ENCODE measurements at places on chromosomes 4 and X.

DNA sequence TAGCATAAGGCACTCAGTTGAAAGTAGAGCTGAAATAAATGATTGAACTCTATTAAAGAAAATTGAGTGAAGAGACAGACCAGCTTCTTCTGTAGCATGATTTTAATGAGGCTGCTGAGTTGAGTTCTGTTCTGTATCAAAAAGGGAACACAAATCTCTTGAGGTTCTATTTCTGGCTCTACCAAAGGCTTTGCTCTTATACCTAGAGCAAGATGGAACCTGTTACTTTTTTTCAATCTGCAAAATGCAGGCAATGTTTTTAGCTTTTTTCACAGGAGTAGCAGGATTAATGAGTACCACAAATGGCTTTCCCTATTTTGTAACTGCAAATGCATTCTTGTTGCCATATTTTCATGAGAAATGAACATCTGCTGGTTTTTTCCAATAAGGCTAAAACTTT is 4.2 kb upstream of the ERVMER34-1 start:
- no peak for DNase-seq

DNA sequence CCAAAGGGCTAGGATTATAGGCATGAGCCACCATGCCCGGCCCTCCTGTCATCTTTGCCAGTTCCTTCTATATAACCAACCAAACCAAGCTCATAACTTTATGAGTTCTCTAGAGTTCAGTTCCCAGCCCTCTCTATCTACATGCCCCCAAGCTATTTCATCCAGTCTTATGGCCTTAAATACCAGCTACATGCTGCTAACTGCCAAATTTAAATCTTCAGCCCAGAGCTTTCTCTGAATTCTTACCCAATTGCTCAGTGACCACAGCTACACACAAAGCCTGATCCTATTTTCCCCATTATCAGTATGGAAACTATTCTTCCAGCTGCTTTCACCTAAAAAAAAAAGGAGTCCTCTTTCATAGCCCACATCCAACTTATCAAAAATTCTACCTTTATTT is 23.1 kb downstream of the TMEM184C start:
- no peak for DNase-seq

DNA sequence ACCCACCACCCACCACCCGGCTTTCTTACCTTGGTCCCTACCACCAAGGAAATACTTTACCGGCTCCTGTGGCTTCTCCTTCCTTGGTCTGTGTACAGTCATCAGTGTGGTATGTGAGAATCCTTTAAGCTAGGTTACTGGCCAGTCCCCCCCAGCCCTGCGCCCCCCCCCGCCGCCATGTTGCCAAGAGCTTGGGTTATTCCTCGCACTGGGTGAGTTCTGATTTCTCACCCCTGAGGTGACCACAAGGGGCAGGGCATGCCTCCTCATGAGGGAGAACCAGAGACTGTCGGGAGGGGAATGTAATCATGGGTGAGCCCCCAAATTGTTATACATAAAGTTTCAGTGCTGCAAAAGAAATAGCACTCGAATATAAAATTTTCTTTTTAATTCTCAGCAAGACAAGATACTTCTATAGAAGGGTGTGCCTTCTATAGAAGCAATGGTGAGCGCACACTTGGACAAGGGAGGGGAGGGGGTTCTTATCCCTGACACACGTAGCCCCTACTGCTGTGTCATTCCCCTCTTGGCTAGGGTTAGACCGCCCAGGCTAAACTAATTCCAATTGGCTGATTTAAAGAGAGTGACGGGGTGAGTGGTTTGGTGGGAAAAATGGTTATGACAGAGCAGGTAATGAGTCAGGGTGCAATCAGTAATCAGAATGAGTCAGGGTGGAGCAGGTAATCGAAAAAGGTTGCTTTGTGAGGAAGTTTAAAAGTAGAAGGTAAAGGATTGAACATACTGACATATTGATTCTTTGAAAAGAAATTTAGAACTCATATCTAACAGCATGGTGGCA is 133.2 kb downstream of the KDM6A start:
- DNase-seq: no peak

- DNase-seq: no peak
Measured at GRCh38 chr4:116018831-116019230, 905.4 kb upstream of the NDST4 start.

DNA sequence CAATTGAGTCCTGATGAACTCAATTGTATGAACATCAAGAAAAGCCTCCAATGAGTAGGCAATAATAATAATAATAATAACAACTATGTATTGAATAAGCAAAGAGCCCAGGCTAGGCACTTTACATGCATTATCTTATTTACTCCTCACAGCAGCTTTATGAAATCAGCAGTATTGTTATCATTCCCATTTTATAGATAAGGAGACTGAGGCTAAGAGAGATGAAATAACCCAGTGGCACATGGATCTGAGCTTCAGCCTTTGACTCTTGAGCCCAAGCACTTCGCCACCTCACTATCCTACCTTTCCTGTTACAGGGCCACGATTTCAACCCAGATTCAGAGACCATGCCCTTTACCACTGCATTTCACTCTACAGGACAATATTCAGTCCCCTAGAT is 3.2 kb downstream of the RAB33A start:
- no peak for DNase-seq

DNA sequence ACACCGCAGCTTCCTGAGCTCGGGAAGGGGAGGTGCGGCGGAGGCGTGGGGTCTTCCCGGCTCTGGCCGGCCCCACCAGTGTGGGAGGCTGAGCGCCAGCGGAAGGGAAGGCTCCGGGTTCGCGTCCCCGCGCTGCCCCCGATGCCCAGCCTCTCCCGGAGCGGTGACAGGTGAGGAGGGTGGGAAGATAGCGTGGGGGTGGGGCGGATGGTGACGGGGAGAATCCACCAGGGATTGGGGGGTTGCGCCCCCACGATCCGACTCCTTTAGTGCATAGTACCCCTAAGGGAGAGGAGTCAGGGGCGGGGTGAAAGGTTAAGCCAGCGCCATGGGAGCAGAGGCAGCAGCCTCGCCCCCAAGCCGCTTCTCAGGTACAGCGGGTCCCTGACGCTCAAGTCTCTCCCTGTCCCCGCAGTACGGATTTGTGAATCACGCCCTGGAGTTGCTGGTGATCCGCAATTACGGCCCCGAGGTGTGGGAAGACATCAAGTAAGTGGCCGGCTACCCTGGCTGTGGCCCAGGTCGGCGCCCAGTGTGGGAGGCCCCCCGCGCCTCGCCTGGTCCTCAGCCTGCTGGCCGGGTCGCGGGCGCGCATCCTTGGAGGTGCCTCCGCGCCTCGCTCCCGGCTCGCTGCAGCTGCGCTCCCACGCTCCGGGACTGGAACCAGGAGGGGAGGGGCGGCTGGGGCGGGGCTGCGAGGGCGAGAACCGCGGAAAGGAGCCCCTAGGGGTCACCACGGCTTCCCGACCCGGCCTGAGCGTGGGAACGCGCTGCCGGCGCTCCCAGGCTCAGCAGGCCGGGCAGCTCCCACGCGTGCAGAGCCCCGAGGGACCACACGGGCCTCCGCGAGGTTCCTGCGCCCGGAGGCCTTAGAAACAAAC is 791 bp downstream of the GUCY1B1 start:
- DNase-seq: peak; percentile 6

DNA sequence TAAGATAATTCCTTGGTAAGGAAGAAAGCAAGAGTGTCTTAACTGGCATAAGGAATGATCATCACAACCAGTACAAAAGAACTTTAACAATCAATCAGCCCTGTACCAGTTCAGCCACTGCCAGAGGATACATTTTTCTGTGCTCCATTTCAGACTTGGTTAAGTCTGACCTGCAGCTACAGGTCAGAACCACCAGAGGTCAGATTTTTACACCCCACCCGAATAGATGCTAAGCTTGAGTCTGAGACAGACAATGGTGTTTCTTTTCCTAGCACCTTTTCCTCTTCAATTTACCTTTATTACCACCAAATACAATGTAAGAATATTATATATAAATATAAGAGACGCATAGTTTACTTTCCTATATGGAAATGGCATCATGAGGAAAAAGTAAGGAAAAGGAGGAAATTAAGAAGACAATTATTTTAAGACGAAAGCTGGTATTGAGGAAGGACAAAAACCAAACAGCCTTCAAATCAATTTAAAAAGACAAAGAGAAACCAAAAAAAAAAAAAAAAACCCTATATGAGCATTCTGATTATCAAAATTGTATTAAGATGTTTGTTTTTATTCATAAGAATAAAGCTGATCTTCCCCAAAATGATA is 215.3 kb upstream of the TTC29 start:
- no peak for DNase-seq

DNA sequence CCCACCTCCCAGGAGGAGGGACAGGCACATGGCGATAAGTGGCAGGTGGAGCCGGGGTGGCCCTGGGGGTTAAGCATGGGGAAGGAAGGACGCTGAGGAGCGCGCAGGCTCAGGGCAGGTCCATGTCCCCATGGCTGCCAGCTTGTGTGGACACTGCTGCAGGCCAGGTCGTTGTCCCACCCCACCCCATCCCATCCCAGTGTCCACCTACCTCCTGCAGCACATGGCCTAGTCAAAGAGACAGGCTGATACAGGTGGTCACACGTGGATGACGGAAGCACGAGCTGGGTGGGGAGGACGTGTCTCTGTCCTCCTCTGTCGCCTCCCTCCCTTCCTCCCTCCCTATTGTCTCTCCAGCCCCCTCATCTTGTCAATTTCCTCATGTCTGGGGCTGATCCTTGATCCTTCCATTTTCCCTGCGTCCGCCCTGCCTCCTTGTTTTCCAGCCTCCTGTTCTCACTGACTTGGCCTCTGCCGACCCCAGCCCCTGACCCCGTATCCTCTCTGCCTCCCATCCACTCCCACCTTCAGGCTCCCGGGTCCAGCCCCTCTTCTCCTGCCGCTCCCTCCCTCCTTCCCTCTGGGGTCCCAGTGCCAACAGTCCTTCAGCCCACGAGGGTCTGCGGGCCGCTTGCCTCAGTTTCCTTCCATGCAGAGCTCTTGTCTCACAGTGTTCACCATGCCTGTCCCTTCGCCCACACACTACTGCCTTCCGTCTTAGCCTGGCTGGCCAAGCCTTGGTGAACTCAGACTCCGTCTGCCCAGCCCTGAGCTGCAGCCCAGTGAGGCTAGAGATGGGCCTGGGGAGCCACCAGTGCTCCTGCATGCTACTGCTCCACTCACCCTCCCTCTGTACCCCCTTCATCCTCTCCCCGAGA is 15.5 kb upstream of the ADD1 start:
- DNase-seq: no peak

DNA sequence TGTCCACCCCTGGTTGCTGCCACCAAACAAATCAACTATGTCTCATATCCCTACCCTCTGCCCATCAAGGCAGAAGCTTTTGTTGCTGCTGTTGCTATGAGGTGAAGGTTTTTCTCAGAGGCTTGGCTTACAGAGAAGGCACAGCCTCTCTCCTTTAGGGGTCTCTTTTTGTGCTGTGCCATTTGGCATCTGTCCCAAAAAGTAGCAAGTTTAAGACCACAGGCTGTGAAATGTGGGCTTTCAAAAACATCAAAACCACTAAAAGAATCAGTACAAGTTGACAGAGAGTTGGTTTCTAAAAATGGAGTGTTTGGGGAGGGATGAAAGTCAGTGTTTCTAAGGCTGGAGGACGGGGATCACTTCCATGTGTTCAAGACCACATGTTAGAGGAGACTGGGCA is 634.9 kb downstream of the BCOR start:
- DNase-seq: no peak

- DNase-seq: no peak
Measured at GRCh38 chrX:150486011-150486410, 82.4 kb upstream of the MTM1 start.

GRCh38 chr4:168833881-168834280 is 176.2 kb downstream of the CBR4 start:
- DNase-seq: no peak

DNA sequence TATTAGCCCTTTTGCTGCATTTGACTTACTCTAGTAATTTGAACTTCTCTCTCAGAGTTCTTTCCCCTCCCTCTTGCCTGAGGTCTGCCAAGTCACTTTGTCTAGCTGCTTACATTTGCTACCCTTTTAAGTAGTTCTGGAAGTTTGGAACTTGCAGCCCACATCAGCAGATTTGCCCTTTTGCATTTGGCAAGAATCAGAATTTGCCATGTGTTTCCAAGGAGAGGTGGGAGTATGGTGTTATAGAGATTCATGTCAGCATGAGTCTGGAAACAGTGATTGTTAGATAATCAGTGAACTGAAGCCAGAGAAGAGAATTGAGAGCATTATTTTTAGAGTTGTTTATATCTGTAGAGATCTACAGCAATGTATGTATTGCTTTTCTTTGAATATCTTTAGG is 52.1 kb downstream of the KLHL34 start:
- DNase-seq: no peak

- DNase-seq: no peak
Measured at GRCh38 chr4:176563591-176563990, 229.1 kb downstream of the VEGFC start.

- no peak for DNase-seq
Measured at GRCh38 chr4:29295280-29295679, 1424.9 kb upstream of the PCDH7 start.

DNA sequence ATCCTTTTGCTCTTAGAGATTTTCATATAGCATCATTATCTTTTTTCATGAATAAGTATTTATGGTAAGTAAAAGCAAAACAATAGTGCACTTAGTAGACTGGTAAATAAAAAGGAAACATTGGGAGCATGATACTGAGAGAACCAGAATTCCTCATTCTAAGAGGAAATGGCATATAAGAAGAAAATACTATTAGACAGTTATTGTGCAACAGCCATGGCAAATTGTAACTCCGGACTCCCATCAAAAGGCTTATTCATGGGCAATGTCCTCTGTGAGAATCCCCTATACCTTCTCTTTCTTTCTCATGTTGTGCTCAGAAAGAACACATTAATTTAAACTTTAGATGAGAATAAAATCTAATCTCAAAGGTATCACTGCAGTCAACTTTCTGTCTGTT is 42.4 kb downstream of the SPATA18 start:
- DNase-seq: no peak

DNA sequence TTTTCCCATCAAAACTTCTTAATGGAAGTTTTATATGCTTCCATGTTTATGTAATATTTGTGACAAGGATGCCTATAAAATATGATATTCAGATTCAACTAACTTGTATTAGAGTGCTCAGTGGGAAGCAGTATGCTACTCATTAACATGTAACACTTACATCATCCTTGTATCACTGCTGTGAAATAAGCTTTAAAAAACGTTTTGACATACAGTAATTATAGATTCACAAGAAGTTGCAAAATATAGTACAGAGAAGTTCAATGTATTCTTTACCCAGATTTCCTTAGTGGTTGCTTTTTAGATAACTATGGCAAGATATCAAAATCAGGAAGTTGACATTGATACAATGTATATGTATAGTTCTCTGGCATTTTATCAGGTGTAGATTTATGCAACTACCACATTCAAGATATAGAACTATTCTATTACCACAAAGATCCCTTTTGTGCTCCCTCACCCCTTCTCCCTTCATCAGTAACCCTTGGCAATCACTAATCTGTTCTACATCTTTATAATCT is 56.3 kb downstream of the DTHD1 start:
- no peak for DNase-seq
